ENCODE measurements at places on chromosomes 6 and 20.

DNA sequence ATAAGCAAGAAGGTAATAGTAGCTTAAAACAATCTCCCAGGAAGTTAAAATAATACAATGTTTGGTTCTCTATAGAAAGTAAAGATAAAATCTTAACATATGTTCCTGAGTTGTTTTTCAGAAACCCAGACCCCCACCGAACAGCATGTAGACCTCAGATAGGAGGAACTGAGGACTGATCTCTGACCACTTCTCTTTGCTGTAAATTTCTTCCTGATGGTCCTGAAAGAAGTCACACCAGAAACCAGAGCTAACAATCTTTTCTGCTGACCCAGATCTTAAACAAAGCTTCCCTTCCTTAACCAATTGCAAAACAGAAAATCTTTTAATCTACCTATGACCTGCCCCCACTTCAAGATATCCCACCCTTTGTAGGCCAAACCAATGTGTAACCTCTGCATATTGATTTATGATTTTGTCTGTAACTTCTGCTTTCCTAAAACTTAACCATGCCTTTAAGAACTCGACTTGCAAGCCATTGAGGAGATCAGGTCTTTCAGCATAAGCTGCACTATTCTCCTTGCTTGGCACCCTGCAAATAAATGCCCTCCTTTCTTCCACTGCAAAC is 21.9 kb upstream of the BEND6 start:
- no peak for DNase-seq

DNA sequence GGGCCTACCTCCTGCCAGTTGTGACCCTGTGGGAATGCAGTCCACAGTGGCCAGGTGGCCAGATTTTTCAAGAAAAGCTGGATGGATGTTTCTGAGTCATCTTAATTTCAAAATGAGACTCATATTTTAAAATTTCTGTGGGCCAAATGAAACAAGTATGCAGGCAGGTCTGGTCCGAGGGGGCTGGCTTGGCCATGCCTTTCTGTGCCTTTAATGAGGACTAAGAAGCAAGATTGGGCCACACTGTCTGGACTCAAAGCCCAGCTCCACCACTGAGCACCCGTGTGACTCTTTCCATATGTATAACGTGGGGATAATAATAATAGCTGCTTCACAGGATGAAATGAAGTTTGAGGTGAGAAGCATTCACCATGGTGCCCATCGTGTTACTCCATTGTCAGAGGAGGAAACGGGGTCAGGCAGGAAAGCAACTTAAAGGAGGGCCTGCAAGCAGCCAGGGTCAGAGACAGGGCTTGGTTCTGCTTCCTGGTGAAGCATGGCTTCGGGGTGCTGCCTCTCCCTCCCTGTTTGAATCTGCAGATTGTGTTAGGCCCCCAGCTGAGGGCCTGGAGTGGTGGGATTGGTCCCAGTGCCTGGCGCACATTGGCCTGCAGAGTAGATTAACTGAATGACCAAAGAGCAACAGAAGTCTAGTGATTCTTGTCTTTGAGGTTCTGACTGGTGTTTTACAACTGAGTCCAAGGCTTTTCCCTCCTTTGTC is 3.8 kb downstream of the SOX12 start:
- no peak for DNase-seq

GRCh38 chr6:142856624-142857232 is 88.2 kb downstream of the HIVEP2 start:
- DNase-seq, result peak; percentile 81

DNA sequence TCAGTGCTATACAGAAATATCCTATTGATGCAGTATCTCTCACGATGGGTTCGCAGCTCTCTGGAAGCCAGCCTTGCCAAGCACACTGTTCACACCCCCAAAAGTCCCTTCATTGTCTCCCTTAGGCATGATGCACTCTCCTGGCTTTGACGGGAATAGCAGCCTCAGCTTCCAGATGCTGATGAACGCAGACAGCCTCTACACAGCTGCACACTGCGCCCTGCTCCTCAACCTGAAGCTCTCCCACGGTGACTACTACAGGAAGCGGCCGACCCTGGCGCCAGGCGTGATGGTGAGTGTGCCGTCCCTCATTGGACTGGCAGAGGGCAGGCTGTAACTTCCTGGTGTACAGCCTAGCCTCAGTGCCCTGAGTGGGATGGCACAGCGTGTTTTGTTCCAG is 60.0 kb upstream of the PBOV1 start:
- no peak for DNase-seq

DNA sequence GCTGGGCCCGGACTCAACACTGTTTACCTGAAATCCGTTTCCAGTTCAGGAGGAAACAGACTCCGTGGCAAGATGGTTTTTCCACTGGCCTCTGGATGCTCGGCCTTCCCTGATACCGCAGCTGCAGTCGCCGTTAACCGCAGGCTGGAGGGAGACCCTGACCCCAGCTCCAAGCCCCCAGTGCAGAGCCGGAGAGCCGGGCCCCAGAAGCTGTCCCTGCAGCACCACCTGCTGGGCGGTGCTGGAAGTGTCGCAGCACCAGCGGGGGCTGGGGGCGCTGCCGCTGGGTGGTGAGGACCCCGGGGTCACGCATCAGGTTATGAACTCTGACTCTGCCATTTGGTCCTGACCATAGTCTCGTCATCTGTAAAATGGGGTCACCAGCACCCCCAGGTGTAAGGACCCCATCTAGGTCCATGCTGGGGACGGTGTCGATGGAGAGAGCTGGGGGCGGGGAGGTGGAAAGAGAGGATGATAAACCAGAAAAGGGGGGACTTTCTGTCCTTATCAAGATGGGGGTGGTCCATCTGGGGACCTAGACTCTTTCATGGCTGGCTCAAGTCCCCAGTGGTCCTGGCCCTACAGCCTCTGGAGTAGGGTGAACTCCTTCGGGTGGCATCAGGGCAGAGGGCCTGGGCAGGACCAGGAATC is 20.8 kb upstream of the CHRNA4 start:
- no peak for DNase-seq

GRCh38 chr6:66134021-66134420 is 427.0 kb upstream of the EYS start:
- no peak for DNase-seq

- no peak for DNase-seq
These were observed 34.9 kb downstream of the ASCC3 start for GRCh38 chr6:100846276-100846675.

- DNase-seq, result no peak
These were observed 1283.3 kb upstream of the GJE1 start for GRCh38 chr6:140849456-140849855.

DNA sequence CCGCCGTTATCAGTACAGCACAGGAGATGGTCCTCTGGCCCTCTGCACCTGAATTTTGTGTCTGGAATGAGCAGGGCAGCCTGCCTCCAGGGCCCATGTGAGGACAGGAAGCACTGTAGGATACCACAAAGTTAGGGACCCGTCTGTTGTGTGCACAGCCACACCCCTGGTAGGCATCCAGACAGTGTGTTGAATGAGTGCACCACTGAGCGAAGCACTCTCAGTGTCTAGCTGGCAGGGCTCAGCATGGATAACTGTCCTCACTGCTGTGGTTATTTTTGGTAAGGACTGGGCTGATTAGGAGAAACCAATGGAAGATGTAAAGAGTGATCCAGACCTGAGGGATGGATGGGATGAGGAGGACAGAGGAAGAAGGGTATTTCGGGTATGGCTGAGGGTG is 178.7 kb downstream of the CLIC5 start:
- no peak for DNase-seq

DNA sequence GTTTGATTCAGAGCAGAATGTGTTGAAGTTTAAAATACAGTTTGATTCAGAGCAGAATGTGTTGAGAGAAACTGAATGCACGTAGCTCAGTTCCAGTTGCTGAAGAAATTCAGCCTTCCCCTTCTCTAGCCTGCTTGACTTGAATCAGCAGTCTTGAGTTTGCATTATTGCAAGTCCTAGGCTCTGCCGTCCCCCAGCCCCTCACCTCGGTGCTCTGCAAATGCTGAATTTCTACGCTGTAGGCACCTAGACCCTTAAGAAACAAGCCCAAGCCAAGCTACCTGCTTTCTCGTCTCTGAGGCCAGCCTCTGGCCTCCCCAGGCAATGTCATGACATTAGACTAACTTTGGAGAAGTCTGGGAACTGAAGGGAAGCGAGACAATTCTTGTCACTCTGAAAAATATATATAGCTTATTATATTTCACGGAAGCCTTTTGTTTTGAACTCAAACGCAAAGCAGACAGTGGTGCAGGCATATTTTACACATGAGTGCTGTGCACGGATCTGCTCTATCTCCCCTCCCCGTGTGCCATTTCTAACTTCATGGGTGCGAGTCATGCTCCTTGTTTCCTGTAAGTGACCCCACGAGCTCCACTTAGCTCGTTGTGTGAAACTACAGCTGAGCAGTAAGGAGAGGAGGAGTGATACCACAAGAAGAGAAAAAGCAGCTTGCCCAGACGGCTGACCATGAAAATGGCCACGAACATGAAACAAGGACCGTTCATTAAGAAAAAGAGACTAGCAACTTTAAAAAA is 71.4 kb upstream of the DUSP22 start:
- DNase-seq, result no peak

DNA sequence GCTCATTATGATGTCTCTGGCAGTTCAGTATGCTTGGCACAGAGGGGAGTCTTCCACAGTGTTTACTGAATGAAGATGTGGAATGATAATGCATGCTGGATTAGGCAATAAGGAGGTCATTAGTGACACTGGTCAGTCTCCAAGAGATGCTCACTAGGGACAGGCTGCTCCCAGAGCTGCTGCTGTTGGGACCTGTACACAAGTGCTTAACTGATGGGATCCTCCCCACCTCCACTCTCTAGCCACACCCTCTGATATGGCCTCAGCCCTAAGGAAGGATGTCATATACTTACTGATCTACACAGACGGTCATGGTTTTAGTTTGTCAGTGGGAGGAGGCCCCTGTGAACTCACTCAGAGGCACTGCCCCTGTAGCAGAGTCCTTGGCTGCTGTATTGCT is 73.4 kb downstream of the MYB start:
- no peak for DNase-seq

DNA sequence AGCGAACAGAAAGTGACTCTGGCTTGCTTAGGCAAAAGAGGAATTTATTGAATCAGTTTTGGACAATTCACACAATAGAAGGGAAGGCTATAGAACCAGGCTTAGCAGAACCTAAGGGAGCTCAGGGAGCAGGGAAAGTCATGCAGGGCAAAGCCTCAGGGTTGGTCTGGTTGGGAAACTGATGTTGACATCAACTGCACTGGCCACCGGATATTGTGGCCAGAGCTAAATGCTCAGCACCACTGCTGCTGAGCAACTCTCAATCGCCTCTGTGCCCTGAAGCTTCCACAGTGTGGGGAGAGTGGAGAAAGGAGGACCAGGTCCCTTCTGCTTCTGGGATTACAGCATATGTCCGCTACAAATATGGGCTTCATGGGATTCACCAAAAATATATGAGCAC is 93.3 kb upstream of the GCM1 start:
- no peak for DNase-seq

GRCh38 chr6:169391473-169392071 is 137.9 kb upstream of the THBS2 start:
- no peak for DNase-seq

DNA sequence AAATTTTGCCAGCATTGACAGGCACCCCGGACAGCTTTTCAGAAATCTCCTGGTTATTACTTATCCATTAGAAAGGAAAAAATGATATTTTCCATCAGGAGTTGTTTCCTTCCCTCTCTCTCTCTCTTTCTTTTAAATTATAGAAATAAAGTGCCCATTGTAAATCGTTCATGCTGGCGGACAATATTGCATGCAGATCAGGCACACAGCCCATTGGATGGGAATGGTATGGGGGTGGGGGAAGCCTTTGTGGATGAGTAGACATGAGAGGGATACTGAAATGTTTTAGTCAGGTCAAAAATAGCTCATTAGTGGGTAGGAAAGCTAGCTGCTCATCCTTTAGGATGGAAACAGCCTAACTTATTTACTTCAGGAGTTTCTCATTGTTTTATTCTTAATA is 764.9 kb upstream of the MMS22L start:
- DNase-seq, result no peak

DNA sequence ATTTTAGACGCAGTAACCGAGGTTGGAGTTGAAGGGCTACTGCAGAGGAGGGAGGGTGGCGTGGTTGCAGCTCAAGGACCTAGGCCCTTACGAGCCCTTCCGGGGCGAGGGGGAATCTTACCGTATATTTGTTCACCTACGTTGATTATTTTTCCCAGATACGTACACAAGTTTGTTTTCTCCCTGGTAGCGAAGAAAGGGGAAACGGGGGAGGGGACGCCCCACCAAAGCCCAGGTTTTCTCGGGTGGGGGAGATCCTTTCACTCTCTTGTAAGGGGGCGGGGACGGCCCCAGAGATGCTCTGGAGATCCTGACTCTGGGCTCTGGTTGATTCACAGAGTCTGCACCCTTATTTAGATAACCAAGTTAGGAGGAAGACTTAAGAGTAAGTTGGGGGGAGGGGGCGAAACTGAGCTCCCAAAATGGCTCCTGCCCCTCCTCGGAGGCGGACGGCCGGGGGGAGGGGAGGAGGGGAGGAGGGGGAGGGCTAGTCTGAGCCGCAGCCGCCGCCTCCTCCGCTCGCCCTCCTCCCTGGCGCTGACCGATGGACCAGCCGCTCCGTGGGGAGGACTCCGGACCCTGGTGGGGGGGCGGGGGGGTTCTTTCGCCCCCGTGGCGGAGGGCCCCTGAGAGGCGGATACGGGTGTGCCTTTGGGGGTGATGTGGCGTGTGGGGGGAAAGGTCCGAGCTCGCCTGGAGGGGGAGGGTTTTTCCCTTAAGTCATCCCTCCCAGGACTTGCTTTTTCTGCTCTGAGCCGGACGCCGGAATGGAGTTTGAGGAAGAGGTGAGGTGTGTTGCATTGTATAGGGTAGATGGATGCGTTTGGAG is 2.2 kb downstream of the BRD2 start:
- peak; percentile 79 for DNase-seq

DNA sequence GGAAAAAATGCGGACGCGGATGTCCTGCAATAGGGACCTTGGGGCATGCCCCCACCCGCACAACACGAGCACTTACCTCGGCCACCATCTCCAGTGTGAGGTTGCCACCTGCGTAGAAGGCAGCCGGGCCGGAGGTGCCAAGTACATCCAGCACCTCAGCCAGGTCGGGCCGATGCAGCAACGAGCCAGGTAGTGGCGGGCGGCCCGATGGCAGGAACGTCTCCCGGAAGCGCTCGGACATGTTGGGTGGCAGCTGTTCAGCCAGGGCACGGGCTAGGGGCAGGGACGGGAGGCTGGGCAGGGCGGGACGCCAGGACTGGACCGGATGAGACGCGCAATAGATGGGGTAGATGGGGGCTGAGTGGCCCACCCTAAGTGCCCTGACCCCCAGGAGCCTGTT is 13.3 kb downstream of the GGT7 start:
- no peak for DNase-seq

- no peak for DNase-seq
These were observed 122.6 kb downstream of the SGK1 start for GRCh38 chr6:134195164-134195906.

DNA sequence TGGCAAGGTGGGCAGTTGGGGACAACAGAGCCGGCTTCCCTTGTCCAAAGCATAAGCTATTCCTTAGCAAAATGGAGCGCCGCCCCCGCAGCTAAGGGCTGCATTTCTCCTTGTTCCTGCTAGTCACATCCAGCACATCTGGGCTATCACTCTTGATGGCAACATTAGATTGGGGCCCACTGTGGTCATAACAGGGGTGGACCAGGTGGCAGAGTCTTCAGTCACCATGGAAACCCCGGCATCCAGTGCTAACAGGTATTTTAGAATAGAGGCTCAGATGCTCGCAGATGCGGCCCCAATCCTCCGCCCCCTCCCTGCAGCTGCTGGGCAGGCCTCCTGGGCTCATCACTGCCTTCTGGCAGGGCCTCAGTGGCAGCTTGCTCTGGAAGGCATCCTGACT is 168.2 kb upstream of the PROKR2 start:
- no peak for DNase-seq
